NCI-H69 (cell line): ENCODE measurements at places on chromosomes 7 and 10.

GRCh38 chr10:25405871-25406270 lies 231.1 kb downstream of the GPR158 start:
- DNase-seq: no peak

DNA sequence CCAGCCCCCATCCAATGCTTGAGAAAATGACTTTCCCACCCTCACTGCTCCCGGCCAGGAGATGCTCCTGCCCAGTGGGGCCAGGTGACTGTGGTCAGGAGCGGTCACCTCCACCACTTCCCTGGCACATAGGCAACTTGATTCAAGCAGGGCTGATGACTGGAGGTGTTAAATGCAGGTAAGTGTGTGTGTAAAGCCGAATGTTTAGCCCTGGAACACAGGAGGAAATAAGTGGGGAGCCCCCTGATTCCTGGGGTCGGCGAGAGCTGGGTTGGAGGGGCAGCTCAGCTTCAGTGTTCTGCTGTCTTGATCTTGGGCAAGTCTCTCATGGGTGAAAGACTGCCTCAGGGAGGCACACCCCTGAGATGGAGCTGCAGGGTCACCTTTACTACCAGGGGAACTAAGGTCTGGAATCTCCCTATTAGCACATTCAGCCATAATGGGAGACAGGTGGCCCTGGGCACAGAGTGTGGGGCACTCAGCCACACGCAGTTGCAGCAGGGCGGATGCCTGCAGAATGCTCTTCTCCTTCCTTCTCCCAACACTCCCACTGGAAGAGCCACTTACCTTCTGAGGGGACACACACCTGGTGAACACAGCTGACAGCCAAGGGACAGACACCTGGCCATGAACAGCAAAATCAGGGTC lies 124.1 kb downstream of the PTPN20 start:
- DNase-seq: no peak

DNA sequence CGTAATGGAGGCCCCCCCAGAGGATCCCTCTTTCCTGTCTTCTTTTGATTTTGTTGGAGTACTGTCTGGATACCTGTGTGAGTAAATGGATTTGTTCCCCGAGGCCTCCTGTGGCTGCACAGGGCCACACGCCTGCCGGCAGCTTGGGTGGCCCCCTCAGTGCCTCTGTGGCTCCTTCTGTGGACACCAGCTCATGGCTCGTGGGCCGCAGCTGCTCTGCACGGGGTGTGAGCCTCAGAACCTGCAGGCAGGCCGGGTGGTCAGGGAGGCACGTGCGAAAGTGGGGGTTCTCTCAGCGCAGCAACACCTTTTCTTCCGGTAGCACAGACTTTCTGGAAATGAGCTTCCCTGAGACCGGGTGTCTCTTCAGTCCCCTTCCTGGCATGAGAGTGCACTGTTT lies 70.3 kb downstream of the WDR37 start:
- DNase-seq: no peak

GRCh38 chr10:125014836-125015355 lies 73.0 kb downstream of the ZRANB1 start:
- DNase-seq: no peak

DNA sequence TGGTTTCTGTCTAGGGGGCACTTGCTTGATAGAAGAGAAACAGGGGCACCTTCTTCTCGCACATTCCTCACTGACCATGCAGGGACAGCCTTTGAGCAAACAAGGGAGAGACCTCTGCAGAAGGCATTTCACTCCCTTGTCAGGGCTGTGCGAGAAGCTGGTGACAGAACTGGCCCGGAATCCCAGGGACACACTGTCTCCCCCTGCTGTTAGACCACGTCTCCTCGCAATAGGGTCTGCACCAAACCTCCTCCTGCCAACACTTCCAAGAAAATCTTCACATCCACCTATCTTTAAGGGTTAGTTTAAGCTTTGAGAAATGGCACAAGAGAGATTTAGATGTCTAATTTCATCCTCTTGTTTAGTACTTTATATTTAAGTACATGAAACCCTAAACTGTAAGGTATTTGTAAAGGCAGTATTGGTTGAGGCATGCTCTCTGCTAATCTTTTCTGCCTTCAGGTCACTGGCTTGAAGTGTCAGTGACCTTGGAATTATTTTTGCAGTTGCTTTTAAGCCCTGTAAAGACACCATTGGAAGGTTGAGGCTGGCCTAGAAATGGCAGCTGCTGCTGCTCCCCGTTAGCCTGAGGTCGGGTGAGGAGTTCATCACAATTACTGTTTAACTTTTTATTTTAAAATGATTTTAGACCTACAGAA lies 37.0 kb downstream of the RBM20 start:
- peak; percentile 63 for DNase-seq

DNA sequence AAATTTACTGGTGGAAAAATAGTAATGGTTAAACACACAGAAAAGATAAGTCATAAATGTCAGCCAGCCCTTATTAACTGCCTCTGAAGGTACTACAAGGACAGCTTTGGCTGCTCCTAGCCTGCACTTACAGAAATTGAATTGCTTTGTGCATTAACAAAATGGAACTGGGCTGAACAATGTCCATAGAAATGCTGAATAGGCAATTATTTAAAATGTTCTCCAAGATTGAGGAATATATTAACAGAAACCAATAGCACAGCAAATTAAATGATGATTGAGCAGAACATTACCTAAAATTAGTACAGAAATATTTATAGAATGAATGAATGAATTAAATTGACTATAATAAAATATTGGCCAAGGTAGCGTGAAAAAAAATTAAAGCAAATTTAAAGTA lies 42.4 kb upstream of the AGMO start:
- DNase-seq: no peak

- peak; percentile 90 for DNase-seq
These were observed 247.5 kb downstream of the KLF6 start for GRCh38 chr10:3537518-3537917.

DNA sequence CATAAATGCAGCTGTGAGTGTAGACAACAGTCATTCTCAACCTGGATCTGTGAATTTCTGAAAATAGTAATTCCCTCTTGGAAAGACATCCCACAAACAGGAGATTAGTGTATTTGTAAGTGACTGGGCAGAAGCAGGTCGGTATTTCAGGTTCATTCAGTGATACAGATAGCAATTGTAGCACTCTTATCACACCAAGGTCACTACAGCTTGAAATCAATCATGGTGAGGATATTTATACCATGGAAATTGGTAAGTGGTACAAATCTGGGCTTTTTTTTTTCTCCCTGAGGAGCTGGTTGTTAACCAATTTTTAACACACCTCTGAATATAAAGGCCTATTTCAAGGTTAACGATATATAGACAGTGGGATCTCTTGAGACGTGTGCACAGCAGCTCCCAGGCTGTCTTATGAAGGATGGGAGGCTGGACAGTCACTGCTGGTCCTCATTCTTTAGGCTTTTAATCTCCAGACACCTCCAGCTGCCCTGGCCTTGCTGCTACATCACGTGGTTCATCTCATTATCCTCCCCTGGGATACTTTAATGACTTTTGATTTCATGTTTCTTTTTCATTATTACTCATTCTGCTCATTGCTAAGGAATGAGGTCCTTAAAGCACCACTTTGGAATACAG lies 87.1 kb downstream of the ITGA8 start:
- no peak for DNase-seq

DNA sequence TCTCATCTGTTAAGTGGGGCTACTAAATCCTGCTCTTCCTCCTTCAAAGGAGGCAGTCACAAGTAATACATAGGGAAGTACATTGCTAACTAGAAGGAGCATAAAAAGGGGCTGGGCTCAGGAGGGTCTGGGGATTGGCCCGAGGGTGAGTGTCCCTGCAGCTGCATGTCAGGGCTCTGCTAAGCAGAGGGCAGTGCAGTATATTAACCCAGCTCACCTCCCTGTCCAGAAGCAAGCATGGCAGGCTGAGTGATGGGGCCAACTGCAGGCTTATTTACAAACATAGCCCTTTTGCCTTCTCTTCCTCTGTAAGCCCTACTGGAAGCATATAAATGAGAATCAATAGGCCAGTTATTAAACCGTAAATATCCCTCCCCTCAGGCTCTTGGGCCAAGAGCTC lies 143.2 kb upstream of the PCBD1 start:
- no peak for DNase-seq

- peak; percentile 24 for DNase-seq
These were observed 489.8 kb upstream of the ZMIZ1 start for GRCh38 chr10:78578929-78579328.

DNA sequence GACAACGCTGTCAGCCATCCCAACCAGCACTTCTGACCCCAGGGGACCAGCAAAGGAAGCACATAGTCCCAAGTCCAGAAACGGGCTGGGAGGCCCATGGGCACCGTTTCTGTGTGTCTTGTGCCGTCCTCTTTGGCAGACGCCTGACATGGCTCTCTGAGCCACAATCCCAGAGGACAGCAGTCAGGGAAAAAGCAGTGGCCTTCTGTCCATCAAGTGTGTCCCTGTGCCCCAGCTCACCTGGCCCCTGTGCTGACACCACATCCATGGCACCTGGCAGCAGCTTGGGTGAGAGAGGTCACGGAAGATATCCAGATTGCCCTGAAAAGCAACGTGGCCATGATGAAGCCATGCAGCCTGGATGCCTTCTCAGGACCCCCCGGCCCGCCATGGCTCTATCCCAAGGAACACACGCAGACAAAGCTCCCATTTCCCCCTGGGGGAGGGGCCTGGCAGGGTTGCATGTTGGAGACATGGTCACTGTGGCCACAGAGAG lies 38.1 kb upstream of the ANTXRL start:
- DNase-seq: no peak

- peak; percentile 87 for DNase-seq
These were observed 161.6 kb downstream of the NRCAM start for GRCh38 chr7:108294595-108294994.

GRCh38 chr7:148856578-148856881 lies 27.6 kb downstream of the EZH2 start:
- DNase-seq: no peak

GRCh38 chr10:124069341-124070264 lies 23.8 kb downstream of the CHST15 start:
- DNase-seq: no peak

- no peak for DNase-seq
These were observed 45.9 kb upstream of the PAPSS2 start for GRCh38 chr10:87613751-87614150.
